ENCODE measurements at places on chromosomes 13 and 19.

DNA sequence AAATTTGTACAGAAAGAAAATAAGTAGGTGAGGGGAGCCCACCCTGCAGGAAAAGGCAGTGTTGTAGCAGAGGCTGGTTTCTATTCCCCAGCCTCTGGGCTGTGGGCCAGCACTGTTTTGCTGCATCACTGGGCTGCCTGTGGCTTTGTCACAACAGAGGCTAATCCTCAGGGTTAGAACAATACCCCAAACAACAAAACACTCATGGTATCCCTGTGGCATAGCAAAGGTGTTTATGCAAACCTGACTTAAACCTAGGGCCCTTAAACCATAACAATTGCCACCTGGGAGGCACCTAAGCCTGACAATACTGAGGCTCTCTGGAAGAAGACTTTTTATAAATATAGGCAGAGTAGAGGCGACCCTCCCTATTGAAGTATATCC, 314.7 kb downstream of the OLFM4 start:
- DNase-seq = no peak

GRCh38 chr13:94556041-94556440, 39.9 kb downstream of the TGDS start:
- DNase-seq = no peak

GRCh38 chr13:45063261-45063860, 56.9 kb upstream of the GTF2F2 start:
- DNase-seq = no peak

- no peak for DNase-seq
Measured at GRCh38 chr13:44312834-44313551, 60.6 kb upstream of the SERP2 start.

DNA sequence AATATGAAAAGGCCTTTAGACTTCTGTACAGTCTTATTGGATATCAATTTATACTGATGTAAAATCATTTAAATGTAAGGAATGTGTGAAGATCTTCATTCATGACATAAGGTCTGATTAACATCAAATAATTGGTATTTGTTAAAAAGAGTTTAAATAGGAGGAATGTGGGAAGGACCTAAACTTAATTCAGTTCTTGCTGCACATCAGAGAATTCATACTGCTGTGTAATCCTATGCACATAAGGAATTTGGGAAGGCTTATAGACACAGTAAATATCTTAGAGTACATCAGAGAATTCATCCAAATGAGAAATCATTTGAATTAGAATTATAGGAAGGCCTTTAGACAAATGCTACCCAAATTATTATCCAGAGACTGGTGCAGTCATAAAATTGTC, 21.7 kb downstream of the ZNF283 start:
- no peak for DNase-seq

- no peak for DNase-seq
Measured at GRCh38 chr13:41452462-41452861, 4.9 kb upstream of the RGCC start.

DNA sequence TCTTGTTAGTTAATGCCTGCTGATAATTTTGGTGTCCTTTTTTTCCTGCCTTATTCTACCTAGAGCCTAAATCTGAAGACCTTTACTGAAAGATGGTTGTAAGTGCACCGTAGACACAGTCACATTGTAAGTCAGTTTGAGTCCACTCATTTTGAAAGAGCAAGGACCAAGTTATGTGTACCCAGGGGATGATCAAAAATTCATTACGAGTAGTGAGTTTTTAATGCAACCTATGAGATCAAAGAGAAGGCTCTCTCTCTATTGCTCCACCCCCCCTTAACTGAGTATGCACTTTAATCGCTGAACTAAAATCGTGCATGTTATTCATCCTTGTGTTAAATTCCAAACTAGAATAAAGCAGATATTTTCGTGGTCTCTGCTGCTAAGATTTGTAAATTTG, 1.8 kb downstream of the RAP2A start:
- no peak for DNase-seq

- DNase-seq = no peak
Measured at GRCh38 chr13:51687947-51688714, 103.9 kb downstream of the WDFY2 start.
